Astrocyte of the hippocampus (primary cell): ENCODE measurements at places on chromosomes 1 and 21.

GRCh38 chr1:36330940-36331339 is 7.5 kb upstream of the EVA1B start:
- no peak for DNase-seq

GRCh38 chr1:116408803-116409720 is 36.0 kb downstream of the ATP1A1 start:
- DNase-seq, result no peak

DNA sequence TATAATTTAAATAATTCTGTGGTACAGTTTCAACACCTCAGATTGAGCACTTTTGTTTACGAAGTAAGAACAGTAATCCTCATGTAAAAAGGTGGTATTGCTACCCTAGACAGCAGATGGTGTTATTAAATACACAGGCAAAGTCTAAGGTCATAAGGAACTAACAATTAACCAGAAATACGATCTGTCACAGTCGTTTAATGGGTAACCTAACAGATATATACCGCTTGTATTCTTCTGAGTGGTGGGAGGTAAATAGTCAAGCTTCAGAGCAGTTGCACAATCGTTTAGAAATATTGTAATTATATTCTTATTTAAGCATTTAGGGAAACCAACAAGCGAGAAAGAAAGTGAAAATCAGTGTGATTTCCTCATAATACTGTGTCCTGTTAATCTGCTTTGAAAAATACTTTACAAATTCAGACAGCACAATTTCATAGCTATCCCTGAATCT is 9.8 kb upstream of the IRF2BP2 start:
- no peak for DNase-seq

GRCh38 chr21:37378700-37379139 is 12.1 kb downstream of the DYRK1A start:
- no peak for DNase-seq

- no peak for DNase-seq
Observed at GRCh38 chr1:204580862-204581261, 64.7 kb downstream of the MDM4 start.

- peak; percentile 12 for DNase-seq
Observed at GRCh38 chr21:29904359-29905282, 35.2 kb downstream of the GRIK1 start.

GRCh38 chr1:95659166-95659565 is 425.2 kb downstream of the RWDD3 start:
- DNase-seq, result no peak

- no peak for DNase-seq
Observed at GRCh38 chr1:244002721-244003120, 48.4 kb upstream of the ZBTB18 start.

GRCh38 chr1:31266547-31266946 is 26.9 kb upstream of the NKAIN1 start:
- peak; percentile 33 for DNase-seq

GRCh38 chr1:224801844-224802490 is 127.5 kb upstream of the DNAH14 start:
- no peak for DNase-seq

GRCh38 chr1:157978586-157979403 is 14.7 kb upstream of the KIRREL1 start:
- no peak for DNase-seq

- DNase-seq, result no peak
Observed at GRCh38 chr1:101044749-101045148, 19.2 kb upstream of the DPH5 start.
